Fibroblast of skin of left biceps (primary cell): ENCODE measurements at places on chromosomes 6 and 20.
A peak's percentile ranks its signal among the peaks of the same experiment; 100 is the strongest.

DNA sequence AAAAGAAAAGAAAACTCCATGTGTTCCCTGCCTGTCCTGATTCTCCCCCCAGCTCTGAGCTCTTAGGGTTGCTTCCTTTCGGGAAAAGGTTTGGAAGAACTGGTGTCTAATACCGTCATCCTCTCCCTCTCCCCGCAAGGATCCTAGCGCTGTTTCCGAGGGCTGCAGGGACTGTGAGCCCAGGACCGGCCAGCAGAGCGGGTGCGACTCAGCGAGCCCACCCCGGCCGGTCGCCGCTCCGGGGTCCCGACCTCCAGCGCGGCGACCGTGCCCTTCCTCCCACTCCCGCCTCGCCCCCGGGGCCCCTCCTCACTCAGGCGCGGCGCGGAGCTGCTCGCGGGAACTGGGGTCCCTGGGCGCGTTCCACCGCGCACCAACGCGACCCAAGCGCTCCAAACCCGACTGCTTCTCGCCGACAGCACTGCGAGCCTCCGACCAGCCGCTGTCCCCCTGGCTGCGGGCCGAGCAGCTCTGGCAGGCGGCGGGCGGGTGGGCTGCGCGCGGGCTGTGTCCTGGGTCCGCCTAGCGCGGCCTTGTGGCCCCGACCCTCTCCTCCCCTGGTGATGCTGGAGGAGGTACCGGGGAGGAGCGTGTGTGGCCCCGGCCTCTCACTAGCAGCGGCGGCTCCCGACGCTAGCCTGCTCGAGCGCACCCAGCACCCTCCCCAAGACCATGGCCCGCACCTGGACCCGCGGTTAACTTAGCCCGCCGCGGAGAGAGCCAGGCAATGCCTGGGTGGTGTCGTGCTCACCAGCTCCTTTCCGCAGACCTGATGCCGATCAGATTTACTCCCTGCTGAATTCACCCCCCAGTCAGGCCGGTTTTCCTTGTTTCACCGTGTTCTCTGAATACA, at the start of gene PLA2G7:
Gene PLA2G7 (minus strand): TSS at position 509 of the 853 bp plus-strand sequence. CDS start 12,484 bp downstream, outside the sequence.
- no peak for DNase-seq

- no peak for DNase-seq
Measured at GRCh38 chr20:62165762-62166399, 16.9 kb upstream of the MTG2 start.

GRCh38 chr20:45345104-45345936, 2.9 kb downstream of the SDC4 start:
- DNase-seq: no peak

GRCh38 chr6:105452924-105453756, 50.3 kb upstream of the PREP start:
- DNase-seq: no peak

- DNase-seq: no peak
Measured at GRCh38 chr6:135183532-135184440, 2.7 kb downstream of the MYB start.

- DNase-seq: no peak
Measured at GRCh38 chr6:35539223-35539622, 26.5 kb upstream of the TULP1 start.

DNA sequence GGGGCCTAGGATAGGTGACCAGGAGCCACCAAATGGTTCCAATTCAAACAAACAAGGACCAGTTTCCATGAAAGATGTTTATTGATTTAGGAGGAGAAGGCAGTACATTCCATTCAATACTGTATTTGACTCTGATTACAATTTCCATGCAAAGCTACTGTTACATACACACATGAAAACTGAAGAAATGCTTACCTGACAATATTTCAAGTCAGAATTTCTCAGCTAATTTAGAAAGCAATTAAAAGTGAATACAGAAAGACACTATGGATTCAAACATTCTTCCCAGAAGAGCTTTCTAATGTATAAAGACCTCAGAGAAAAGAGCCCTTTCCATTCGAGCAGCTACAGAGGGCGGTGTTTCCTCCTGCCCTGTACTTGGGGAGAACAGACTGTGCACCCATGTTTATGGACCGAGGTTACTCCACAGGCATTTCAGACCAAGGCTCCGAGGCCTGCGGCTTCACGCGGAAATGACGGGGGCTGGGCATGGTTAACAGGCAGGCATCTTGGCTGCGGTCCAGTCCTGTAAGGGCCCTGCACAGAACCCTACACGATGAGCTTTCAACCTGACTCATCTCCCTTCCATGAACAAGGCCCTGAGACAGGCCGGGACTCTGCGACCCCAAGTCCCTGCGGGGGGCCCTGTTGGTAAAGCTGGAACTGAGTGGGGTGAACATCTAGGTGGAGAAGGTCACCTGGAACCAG, 25.7 kb upstream of the TCFL5 start:
- peak; percentile 69 for DNase-seq

GRCh38 chr6:8664700-8665099, 229.4 kb upstream of the SLC35B3 start:
- no peak for DNase-seq

GRCh38 chr6:47811443-47811842, 29.6 kb downstream of the OPN5 start:
- DNase-seq: no peak

DNA sequence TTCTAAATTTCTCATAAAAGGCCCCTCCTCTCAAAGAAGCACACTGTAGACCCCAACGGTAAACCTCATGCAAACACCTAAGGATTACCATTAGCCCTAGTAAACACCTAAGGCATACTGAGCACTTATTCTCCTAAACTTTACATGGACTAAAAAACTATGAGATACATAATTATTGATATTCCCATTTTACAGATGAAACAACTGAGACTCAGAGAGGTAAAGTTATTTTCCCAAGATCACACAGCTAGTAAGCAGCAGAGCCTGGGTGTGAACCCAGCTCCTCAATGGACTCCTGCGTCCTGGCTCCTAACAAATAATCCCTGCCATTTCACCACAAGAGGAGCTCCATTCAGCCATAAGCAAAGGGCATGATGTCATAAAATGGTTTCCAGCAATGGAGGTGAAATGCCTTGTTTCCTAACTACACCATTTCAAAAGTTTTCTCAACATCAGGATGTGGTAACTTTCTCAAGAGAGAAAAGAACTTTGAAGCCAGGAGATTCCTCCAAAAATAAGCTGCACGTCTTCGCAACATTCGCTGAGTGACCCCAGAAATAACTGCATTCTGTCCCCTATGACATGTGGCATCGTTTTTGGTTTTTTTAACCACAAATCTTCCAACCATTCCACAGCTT, 4.1 kb downstream of the ATP9A start:
- no peak for DNase-seq

- no peak for DNase-seq
Measured at GRCh38 chr20:54017846-54018245, 52.5 kb downstream of the BCAS1 start.

DNA sequence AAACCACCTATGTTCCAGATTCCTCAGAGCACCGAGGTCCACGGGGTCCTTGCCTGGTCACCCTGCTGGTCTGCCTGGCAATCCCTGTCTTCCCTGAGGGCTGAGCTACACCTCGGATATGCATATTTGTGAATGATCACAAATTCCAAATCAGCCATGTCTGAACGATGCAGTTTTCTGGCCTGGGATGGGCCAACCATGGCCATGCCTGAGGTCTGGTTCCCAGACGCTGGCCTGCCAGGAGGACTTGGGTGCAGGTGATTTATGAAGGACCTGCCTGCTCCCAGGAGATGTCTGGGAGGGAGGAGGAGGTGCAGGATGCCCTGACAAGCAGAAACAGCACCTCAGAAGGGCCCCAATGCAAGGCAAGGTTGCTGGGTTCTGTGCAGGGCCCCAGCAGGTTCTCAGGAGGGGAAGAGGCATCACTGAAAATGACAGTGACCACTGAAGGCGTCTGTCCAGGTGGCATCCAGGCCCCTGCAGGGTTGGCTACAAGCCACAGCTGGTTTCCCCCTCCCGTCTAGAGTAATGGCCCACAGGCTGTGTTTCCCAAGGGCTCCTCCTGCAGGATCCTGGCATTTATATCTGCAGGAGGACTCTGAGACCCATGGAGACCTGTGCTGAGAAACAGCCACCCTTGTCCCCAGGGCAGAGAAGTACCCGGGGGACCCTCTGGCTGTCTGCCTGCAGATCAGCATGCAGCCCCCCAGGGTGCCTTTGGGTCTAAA, 205.3 kb downstream of the TAF4 start:
- no peak for DNase-seq

GRCh38 chr6:6131492-6132109, 124.9 kb upstream of the NRN1 start:
- DNase-seq: no peak

- no peak for DNase-seq
Measured at GRCh38 chr20:25049261-25050060, 8.5 kb downstream of the ACSS1 start.

DNA sequence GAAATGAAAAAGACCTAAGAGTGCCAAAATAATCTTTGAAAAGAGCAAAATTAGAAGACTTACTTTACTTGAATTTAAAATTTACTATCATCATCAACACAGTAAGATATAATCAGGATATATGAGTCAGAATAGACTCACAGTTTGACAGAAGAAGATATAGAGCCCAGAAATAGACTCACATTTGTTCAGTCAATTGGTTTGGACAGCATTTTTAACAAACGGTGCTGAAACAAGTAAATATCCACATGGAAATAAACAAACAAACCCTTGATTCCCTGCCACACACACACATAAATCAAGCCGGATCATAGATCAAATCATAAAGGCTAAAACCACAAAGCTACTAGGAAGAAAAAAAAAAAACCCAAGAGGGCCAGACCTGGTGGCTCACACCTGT, 291.1 kb downstream of the ADGRG6 start:
- DNase-seq: no peak

DNA sequence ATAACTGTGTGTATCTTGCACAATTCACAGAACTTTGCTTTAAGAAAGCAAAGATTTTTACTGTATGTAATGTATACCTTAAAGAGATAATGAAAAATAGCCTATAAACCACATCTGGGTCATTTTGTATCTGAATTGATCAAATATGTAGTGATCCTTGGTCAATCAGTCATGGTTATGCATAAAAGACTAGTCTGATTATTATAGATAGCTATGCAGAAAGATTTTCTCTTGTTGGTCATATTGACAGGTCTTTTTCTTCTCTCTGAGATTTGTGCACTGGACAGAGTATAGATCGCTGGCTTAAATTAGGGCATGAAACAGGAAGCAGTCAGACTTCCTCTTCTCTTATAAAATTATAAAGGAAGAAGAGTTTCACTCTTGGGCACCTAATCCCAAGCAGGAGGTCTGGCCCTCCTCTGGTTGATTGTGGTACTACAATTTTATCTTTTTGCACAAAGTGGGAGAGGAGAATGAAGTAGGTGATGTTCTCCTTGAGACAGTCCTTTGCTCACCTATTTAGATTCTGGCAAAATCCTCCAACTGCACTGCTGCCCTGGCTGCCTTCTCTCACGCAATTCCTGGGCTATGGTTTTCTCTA, 380.9 kb upstream of the RGS17 start:
- DNase-seq: no peak

DNA sequence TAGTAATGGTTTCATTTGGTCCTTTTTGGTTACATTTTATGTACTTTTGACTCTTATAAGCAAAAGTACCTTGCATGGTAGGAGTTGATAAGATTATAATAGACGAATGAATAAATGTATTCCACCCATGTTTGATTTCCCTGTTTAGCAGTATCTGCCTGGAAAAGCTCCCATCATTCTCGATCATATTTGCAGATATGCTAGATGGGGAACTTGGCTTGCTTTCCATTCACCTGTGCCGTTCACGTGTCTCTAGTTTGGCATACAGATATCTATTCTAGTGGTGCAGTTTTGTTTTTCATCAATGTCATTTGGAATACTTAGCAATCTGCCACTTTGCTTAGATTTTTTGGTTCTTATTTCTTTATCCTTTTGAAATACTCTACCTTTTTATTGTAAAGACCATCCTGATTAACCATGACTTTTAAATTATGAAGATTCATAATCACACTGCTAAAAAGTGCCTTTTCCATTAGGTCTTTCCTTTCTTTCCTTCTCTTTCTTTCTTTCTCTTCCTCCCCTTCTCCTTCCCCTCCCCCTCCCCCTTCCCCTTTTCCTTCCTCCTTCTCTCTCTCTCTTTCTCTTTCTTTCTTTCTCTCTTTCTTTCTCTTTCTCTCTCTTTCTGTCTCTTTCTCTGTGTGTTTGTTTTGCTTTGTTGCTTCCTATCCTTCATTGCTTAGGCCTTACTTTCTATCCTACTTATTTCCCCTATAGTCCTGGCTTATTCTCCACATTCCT, 40.4 kb downstream of the ANKS1A start:
- DNase-seq: no peak

DNA sequence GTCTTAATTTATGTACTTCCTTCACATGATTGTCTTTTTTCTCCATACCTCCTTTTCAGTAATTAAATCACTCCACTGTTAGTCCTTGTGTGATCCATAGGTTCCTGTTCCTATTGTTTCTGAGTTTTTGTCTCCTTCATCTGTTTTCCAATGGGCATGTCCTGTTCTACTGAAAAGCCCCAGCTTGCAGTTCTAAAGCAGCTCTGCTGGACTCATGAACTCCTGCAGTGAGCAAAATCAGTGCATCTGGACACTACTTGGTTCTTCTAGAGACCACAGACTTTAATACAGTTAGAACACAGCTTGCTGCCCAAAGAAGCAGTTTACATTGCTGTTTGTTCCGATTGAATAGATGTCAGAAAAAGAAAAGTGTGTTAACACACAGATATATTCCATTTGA, 593.3 kb upstream of the HS3ST5 start:
- no peak for DNase-seq

DNA sequence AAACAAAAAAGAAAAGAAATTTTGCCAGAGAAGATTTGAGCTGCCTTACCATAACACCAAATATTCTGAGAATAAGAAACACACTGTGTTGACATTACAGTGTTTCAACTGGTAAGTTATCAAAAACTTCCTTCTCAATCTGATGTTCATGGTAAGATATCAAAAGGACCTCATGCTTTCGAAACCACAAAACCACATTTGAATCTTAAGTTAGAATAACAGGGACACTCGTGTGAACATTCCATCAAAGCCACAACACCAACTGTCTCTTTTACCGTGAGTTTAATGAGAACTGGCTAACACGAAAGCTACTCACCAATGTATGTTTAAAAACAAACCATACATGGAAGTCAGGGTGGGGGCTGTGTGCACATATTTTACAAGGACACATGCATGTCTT, 73.0 kb upstream of the OPRM1 start:
- no peak for DNase-seq

DNA sequence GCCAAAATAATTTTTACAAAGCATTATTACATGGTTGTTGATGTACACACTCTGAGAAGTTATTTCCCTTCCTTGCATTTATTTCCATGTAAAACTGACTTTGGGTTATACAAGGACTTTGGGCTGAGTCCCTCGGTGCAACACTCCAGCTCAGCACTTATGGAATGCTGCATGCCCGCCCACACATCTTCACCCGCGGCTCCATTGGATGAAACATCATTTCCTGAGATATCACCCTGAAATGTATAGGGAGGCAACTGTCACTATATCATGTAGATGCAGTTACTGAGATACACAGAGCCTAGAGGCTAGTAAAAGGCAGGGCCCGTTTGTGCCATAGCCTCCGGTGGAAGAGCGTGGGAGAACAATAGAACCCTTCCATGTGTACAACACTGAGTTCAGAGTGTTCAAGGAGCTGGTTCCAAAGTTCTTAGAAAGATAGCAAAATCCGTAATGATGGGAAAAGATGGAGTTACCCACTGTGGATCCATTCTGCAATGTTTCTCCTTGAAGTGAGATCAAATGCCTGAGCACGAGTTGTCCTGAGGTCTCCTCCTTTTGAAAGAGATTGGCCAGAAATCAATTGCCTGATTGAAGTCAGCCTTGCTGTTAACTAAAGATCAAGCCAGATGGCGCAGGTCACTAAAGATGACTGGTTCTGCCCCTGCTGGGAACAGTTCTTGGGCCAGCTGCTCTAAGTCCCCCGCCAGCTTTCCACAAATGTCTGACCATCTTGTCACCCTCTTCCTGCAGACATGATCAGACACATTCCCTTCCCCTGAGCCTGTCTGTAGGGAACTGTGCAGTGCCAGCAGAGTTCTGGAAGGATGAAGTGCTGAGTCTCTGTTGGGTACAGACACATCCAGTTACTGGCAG, 100.9 kb upstream of the IYD start:
- peak; percentile 69 for DNase-seq
